Aorta (tissue), 5 donors: ENCODE measurements at places on chromosomes 7 and 10. TPM values are rescaled to one million over a fixed set of nuclear protein-coding genes. Genes with fewer than 3 reads are reported as not detected.

DNA sequence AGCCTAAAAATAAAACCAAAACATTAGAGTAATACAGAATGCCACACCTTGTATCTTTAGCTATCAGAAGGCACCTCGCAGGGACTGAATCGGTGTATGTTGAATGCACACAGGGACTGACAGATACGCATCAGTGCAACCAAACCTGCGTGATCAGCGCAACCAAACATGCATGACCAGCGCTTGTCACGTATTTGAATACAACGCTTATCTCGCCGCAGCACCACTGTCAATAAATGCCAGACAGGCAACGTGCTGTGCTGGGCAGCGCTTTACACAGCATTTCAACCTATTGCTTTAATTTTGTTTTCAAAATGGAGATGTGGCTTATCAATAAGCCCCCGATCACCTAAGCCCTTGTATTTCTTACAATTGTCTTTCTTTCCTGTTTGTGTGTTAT lies 242.4 kb downstream of the SFMBT2 start:
- no peak for DNase-seq

GRCh38 chr10:125411724-125412123 lies 251.4 kb upstream of the CTBP2 start:
- DNase-seq, result no peak

DNA sequence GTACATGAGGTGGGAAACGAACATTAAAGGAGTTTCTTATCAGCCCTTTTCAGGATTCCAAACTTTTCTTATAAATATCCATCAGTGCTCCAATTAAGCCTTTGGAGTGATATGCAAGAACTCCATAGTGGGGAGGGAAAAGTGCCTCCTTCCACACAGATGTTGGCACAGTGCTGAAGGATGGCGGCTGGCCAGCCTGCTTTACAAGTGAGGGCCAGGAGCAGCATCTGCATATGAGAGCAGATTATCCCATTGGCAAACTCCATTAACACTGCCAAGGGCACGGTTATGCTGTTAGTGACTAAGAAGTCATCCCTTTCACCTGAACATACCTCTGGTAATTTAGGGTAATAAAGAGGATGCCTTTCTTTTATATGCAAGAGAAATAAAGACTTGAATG lies 543.1 kb downstream of the CNTNAP2 start:
- DNase-seq, result no peak

- peak; percentile 67 for DNase-seq
Observed at GRCh38 chr10:118045837-118046394, 825 bp downstream of the RAB11FIP2 start.

Gene METTL27
- 7.4 TPM for total RNA-seq

Gene PRF1
- total RNA-seq, result 3.2 TPM

DNA sequence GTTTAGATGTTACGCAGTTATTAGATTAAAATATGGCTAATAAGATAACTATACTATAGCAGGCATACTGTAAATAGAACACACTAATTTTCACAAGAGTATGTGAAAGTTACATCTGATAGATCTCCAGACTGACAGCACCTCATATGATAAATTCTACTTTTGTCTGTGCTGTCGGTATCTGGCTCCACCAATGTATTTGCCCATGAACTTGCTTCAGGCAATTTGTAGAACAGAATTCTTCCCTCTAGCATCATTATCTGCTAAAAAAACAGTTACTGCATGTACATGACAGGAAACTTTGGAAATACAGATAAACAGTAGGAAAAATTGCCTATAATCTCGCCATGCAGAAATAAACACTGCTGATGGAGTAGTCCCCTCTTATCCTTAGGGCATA lies 137.7 kb downstream of the WNT2 start:
- no peak for DNase-seq

GRCh38 chr10:22620140-22620857 lies 94.1 kb downstream of the PIP4K2A start:
- peak; percentile 94 for DNase-seq

Gene NHLRC2
- total RNA-seq, result 40.0 TPM

GRCh38 chr10:51640120-51640819 lies 59.1 kb downstream of the CSTF2T start:
- no peak for DNase-seq

DNA sequence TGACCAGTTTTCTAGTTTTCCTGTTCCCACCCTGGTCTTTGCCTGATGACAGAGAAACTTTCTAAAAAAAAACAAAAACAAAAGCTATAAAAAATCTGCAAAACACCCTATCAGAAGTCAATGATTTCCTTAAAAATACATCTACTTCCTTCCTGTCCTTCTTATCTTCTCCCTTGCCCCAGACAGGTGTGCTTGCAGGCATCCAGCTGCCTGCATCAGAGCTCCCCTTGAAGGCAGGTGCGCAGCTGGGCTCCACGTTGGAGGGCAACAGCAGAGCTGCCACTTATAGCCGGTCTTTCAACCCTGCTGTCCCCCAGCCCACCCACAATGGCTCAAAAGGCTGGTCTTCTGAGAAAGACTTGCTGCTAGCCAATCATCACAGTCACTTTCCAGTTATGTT lies 29.8 kb downstream of the UBE2D4 start:
- DNase-seq, result no peak

Gene PROSER2
- total RNA-seq, result 8.0 TPM

Gene HOXA10
- 1.5 TPM for total RNA-seq

Gene PBLD
- 6.8 TPM for total RNA-seq

- DNase-seq, result no peak
Observed at GRCh38 chr10:115674496-115674895, 581.3 kb downstream of the ATRNL1 start.

Gene NKX1-2
- total RNA-seq, result not detected

DNA sequence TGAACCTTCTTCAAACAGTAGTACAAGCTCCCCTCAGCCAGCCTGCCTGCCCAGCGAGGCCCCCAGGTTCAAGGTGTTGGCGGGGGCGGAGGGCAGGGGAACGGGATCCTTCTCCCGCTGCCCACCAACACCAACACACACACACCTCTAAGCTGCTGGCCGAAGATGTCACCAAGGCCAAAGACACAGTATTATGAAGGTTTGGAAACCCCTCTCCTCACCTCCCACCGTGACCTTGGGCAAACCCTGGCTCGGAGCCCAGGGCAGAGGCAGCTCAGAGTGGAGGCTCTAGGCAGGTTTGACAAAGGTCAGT lies 49.4 kb upstream of the GTF2IRD1 start:
- no peak for DNase-seq

DNA sequence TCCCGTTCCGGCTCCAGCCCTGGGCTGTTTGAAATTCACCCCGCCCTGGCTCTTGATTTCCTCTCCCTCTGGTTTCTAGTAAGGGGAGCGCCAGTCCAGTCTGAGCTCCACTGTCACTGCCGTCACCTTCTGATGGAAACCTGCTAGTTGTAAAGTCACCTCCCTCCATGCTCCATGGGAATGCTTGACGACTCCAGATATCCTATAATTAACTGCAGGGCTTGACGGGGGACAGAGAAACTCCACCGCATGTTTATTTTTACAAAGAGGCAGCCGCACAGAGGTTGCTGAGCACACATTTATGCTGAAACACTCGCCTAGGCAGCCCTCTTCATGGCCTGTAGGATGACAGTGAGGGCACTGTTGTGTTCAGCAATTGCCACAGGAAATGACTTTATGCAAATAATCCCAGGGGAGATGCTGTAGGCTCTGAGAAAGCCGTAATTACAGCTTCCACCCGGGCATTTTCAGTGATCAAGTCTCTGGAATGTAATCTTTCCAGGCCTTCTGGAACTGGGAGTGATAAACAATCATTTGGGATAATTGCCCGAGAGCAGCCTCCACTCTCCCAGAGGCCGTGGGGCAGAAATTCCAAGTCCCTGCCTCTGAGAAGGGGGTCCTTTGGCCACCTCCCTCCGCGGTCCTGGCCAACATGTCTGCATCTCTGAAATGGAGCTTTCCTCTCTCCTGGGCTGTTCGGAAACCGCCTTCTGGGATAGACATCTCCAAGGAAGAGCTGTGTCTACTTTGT lies 300.5 kb downstream of the KLF6 start:
- no peak for DNase-seq
